Cerebellar cortex (tissue), 1 donor: ENCODE measurements at places on chromosomes 4 and X.
A peak's percentile ranks its signal among the peaks of the same experiment; 100 is the strongest.

GRCh38 chrX:108156934-108157466 is 65.4 kb downstream of the ATG4A start:
- DNase-seq, result no peak

GRCh38 chr4:145644699-145645098 is 25.5 kb downstream of the MMAA start:
- DNase-seq, result peak; percentile 9

GRCh38 chrX:45400027-45400779 is 199.5 kb upstream of the DIPK2B start:
- no peak for DNase-seq

GRCh38 chrX:11464836-11465463 is 171.7 kb downstream of the AMELX start:
- DNase-seq, result no peak

- no peak for DNase-seq
These were observed 72.7 kb downstream of the SPRY1 start for GRCh38 chr4:123469245-123469644.

- DNase-seq, result no peak
These were observed 73.9 kb upstream of the MXRA5 start for GRCh38 chrX:3420316-3420715.

- no peak for DNase-seq
These were observed 1.2 kb downstream of the RAB33B start for GRCh38 chr4:139455126-139455538.

GRCh38 chrX:15299941-15300851 is 15.2 kb downstream of the ASB11 start:
- DNase-seq, result peak; percentile 33

DNA sequence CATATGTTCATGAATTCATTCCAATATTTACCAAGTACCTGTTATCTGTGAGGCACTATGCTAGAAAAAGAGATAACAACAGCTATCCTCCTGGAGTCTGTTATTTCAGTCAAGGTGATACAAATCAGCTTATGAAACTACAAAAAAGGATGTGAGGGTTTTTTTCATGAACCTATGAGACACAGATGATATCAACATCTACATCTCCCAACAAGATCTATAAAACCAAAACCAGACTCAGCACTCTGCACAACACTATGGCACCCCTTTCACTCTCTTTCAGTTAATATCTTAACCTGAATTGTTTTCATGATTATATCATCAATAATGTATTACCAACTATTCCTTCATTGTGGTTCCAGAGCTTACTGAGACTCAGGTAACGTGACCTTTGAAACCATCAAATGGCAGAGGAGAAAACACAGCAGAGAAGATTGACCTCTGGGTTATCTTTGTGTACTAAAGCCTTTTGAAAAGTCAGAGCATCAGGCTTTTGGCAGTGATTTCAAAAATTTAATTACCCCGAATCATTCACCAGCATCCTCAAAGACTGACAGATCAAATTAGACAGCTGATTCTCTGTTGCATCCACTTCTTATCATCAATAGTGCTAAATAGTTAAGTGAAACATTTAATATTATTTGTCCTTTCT is 244.6 kb upstream of the FTHL17 start:
- DNase-seq, result no peak

DNA sequence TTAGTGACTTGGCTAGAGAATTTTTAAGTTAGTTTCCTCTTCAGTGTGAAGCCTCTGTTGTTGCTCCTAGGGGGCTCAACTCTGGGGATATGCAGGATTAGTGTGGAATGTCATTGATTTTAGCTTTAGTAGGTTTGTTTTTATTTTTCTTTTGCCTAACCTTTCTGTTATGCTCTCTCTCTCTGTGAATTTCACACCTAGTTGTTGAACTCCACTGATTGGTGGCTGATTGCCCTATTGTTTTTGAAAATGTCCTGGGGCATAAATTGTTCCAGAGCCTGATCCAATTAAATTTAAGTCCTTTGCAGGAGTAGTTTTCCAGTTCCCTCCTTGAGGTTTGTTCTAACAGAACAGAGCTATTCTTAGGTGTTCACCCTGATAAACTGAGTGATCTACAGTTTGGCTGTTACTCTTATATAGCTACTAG is 393.3 kb upstream of the CTSO start:
- DNase-seq, result peak; percentile 20

GRCh38 chrX:154082396-154083125 is 15.0 kb downstream of the MECP2 start:
- DNase-seq, result no peak

GRCh38 chrX:37425370-37425769 is 76.2 kb downstream of the PRRG1 start:
- no peak for DNase-seq

GRCh38 chrX:30577362-30577991 is at the start of gene TASL:
TASL (minus strand) TSS chrX:30577766; CDS start chrX:30560355, 17,411 bp downstream.
- DNase-seq, result no peak

DNA sequence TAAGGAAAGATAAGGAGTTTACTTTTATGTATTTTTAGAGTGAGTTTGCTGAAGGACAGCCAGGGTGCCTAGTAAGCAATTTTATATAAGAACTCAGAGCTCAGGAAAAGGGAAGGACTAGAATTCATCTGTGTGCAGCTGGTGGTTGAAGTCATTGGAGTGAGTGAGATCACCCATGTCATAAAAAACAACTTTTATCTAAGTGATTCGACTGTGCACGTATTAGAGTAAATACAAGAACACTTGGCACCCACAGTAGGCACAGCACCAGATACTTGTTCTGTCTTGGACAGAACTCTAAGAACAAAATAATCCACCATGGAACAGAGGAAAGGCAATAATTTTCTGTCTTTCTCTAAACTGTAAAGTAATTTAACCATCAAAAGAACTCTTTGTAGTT is 31.6 kb downstream of the SYNPO2 start:
- no peak for DNase-seq

- DNase-seq, result no peak
These were observed 56.7 kb upstream of the RASSF6 start for GRCh38 chr4:73676861-73677323.

GRCh38 chr4:123919576-123920098 is 523.0 kb downstream of the SPRY1 start:
- no peak for DNase-seq

DNA sequence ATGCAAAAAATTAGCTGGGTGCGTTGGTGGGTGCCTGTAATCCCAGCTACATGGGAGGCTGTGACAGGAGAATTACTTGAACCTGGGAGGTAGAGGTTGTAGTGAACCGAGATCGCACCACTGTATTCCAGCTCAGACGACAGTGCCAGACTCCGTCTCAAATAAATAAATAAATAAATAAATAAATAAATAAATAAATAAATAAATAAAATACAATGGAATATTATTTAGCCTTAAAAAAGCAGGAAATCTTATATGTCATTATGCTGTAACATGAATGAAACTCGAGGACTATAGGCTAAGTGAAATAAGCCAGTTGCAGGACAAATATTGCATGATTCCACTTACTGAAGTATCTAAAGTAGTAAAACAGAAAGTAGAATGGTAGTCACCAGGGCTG is 42.5 kb downstream of the RBM41 start:
- DNase-seq, result no peak

DNA sequence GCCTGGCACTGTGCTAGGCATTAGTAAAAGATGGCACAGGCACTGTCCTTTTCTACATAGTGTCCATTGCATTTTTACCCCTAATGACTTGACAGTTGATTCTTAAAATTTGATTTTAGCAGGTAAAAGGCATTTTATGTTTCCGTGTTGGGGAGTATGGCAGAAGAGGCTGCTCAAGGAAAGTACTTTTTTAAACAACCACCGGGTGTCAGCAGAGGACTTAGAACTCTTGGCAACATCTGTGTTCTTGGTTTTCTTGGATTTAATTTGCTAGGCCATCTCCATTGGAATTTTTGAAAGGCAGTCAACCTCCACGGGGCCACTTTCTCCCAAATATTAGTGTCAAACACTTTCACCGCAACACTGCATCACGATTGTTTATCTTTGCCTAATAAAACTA is 102.9 kb downstream of the TSPAN7 start:
- peak; percentile 38 for DNase-seq

DNA sequence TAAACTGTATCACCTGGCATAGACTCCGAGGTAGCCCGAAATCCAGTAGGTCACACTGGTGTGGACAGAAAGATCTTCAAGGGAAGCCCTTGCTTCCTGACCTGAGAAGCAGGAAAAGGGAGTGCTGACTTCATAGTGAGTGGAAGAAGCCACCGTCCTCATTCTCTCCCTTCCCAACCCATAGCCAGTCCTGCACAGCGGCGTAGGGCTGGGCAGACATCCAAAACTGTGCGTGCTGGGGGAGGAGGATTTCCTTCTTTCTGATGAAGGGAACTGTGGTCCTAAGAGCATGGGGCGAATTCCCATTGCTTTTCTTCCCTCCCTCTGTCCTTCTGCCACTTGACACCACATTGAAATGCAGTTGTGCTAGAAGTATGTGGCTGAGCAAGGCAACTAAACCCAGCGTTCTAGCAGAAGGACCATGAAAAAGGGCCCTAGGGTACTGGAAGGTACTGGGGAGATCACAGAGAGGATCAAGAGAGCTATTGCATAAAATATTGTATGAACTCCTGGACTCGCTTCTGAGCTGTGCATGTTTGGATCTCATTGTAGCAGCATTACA is 66.9 kb downstream of the STOX2 start:
- peak; percentile 18 for DNase-seq

- no peak for DNase-seq
These were observed 194.3 kb downstream of the SOWAHB start for GRCh38 chr4:76703676-76704075.

- DNase-seq, result peak; percentile 17
These were observed 23.3 kb upstream of the MBTPS2 start for GRCh38 chrX:21816136-21816535.

DNA sequence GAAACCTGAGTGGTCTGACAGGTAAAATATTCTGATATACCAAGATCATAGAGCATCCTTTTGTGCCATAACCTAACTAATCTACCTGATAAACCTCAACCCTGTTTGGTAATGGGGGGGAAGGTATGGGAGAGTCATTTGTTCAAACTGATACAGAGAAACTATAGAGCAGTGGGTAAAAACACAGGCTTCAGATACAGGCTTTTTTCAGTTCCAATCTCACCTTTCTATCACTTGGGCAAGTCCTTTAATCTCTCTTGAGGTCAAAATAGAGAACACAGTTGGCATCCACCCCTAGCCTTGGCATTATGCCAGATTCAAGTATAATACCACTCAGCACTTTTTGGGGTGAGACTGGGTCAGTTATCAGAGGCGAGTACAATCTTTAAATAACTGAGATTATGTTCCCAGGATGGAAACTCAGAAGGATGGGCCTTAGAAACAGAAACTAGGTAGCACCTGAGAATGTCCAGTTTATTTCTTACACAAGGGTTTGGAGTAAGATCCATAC is 880 bp upstream of the ETDC start:
- DNase-seq, result no peak

DNA sequence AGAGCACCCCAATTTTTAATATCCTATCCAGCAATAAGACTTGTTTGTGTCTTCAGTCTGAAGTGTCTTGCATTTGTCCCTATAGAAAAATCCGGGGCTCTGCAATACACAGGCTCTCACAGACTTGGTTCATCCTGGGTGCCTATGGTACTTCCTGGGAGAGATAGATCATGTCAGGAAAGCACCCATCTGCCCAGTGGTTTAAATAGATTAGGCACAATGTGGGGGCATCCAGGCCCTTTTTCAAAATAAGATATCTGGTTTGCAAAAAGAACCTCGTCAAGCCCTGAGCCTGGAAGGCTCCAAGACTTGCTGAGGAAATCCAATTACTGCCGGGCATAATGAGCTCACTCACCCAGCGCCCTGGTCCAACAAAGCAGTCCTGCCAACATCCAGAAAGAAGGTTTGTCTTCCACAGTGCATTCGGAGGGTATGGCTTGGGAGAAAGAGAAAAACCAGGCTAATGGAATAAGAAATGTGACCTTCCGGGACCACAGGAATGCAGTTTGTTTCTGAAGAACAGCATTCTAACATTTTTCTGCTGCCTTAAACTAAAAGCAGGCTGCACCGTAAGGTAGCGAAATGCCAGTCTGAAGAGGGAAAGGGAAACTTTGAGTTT is 11.6 kb downstream of the JAKMIP1 start:
- DNase-seq, result no peak

- no peak for DNase-seq
These were observed 519.9 kb downstream of the INPP4B start for GRCh38 chr4:142326181-142326580.

GRCh38 chr4:143667461-143667860 is 33.0 kb downstream of the FREM3 start:
- peak; percentile 76 for DNase-seq

- no peak for DNase-seq
These were observed 590.7 kb upstream of the PITX2 start for GRCh38 chr4:111213531-111213930.

- DNase-seq, result no peak
These were observed 379.1 kb downstream of the RAPGEF2 start for GRCh38 chr4:159481936-159482335.

- no peak for DNase-seq
These were observed 27.9 kb upstream of the WDR1 start for GRCh38 chr4:10144479-10144878.

GRCh38 chr4:175290401-175290800 is 372.2 kb downstream of the ADAM29 start:
- no peak for DNase-seq

DNA sequence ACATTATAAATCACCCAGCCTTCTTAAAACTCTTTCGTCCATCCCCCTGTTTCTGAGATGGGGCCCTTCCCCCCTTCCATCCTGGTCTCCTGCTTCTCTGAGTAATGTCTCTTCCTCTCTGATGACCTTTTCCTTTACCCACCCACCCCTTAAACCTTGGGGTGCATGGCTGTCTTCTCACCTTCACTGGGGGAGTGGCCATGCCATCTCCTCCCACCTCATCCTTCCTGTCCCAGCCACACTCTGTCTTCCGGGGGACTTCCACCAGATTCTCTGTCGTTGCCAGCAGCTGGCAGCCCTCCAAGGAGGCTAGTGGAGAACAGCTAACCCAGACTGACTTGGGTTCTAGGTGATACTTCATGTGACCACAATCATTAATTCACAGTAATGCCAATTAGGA is 83.2 kb upstream of the SCML1 start:
- no peak for DNase-seq

DNA sequence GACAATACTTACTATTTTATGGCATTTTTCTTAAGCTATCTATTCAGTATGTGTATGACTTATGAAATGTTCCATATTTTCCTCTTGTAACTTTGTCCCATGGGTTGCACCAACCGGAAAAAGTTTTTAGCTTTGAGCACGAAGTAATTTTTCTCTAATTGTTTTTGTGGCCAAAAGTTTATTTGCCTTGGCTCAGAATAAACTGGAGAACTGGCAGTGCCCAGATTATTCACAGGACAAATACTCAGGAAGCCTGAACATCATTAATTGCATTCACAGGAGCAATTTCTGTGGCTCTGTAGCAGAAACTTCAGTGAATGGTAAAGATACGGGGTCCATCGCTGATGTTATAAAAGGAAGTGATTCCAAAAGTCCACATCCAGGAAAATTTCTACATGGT is 184.5 kb downstream of the ARHGAP10 start:
- no peak for DNase-seq
